ENCODE measurements at places on chromosomes 5 and 9.

DNA sequence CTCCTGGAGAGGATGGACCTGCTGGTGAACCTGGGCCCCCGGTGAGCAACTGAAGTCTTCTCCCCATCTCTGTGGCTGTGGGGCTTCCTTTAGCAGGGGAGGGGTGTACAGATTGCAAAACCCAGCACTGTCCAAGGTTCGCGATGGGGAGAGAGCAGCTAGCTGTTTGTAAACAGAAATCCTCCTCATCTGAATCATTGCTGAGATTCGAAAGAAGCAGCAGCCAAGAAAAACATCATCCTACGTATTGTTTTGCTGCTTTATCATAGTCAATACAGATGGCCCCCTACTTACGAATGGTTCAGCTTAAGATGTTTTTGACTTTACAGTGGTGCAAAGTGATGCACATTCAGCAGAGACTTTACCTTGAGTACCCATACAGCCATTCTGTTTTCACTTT lies 80.0 kb upstream of the TGFBR1 start:
- DNase-seq: no peak

GRCh38 chr5:36528588-36528987 lies 77.8 kb upstream of the SLC1A3 start:
- no peak for DNase-seq

DNA sequence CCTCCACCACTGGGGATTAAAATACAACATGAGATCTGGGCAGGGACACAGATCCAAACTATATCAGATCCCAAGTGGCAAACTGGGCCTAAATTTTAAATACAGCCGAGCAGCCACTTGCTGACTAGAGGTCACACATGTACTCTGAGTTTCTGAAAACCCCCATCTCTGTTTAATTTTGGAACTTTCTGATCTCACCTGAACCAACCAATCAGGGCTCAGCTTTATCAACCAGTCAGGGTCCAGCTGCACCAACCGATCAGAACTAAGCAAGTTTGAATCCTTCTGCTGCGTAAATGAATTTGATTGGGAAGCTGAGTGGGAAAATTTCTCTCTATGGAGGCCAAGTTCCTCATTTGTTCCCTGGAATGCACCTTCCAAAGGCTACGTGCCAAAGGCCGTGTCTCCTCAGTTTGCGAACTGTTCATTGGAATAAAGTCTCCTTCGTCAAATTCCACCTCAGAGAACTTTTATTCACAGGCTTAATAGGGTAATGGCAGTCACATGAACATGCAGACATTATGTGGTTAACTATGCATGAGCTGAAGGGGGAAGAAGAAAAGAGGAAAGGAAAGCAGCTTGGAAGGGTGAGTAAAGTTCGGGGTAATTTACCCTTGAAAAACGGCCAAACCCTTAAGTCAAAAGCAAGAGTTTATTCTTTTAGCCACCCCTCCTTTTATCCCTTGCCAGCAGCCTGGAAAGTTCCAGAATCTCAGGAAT lies 3.7 kb downstream of the CD180 start:
- no peak for DNase-seq

DNA sequence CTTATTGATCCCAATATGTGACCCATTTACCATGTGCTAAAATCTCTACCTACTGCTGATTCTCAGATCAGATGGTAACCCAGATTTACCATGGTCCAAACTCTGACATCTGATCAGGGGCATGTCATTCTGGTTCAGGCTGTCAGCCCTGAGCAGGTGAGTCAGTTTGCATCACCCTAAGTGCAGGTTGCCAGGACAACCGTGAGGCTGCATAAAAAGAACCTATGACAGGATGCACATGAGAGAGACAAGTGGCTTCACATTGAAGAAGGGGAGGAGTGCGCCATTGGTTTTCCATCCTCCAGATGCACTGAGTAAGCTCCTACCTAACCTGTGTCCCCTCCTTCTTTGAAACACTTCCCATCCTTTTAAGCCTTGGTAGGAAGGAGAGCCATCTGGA lies 801 bp upstream of the PRSS3 start:
- no peak for DNase-seq

GRCh38 chr5:92629000-92629399 lies 952.0 kb downstream of the NR2F1-AS1 start:
- DNase-seq: no peak

Measured in Jurkat, Clone E6-1 (cell line).